ENCODE measurements at places on chromosomes 12 and 14.
A peak's percentile ranks its signal among the peaks of the same experiment; 100 is the strongest.

- no peak for DNase-seq
Observed at GRCh38 chr12:47941475-47941780, 22.0 kb upstream of the TMEM106C start.

DNA sequence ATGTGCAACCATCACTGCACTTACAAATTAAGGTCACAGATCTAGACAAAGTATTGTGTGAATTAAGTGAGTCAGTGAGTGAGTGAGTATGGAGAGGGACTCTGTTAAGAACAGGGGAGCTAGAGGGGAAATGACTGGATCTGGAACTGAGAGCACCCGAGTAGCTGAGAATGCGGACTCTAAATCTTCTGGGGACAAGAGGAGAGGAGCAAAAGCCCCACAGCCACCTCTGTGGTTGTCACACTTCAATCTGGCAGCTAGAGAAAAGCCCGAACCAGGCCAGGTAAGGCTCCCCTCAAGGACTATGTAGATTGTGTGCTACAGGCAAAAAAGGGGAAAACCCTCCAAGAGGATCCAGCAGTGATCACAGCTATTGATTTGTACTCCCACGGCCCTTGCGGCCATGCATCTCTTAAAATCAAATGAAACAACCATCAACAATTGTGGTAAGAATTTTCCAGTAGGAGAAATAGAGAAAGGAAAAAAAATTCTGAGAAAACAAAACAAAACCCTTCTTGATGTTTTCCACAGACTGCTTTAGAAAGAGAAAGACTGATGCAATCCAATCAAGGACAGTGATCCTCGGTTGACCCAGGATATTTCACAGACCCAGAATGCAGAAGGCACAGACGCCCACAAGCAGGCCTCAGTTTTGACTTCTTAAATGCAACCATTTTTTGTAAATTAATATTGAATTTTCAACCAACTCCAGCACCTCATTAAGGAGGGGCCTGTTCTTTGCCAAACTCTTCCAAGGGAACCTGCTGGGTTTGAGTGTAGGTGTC, 109.6 kb downstream of the SLC38A6 start:
- DNase-seq: no peak

GRCh38 chr14:50669441-50669986, 1.4 kb upstream of the SAV1 start:
- DNase-seq: no peak

GRCh38 chr12:16474801-16475200, 127.4 kb downstream of the MGST1 start:
- no peak for DNase-seq

GRCh38 chr12:93994721-93995120, 153.7 kb upstream of the PLXNC1 start:
- no peak for DNase-seq

DNA sequence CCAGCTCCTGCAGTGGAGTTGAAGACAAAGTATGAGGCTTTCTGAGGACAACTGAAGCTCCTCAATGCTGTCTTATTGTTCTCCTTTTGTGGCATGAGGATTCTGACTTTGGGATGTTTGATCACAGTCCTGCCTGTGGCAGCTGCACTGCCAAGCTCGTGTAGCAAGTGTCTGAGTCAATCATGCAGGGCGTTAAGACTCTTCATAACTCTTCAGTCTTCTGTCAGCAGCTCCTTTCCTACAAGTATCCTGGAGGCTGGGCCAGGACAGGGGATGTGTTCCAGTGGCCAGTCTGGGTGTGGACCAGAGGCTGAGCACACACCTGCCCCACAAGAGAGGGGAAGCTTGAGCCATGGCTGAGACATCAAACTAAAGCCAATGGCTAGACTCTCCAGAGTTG, 94.3 kb downstream of the PELI2 start:
- peak; percentile 74 for DNase-seq

DNA sequence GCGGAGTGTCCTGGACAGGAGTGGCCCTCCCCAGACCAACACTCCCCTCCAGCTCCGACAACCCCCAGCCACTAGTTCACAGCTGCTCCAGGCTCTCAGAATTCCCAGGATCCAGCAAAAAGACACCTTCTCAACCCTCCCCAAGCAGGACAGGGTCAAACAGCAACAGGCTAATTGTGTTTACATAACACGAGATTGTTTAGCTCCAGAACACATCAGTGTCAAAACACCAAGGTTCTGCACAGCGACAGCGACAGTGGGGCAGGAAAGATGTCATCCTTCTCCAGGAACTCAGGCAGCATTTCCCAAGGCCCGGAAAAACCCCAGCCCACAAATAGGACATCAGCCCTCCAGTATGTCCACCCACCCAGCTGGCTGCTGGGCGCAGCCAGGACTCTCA, 16.5 kb downstream of the ITPK1 start:
- DNase-seq: no peak

DNA sequence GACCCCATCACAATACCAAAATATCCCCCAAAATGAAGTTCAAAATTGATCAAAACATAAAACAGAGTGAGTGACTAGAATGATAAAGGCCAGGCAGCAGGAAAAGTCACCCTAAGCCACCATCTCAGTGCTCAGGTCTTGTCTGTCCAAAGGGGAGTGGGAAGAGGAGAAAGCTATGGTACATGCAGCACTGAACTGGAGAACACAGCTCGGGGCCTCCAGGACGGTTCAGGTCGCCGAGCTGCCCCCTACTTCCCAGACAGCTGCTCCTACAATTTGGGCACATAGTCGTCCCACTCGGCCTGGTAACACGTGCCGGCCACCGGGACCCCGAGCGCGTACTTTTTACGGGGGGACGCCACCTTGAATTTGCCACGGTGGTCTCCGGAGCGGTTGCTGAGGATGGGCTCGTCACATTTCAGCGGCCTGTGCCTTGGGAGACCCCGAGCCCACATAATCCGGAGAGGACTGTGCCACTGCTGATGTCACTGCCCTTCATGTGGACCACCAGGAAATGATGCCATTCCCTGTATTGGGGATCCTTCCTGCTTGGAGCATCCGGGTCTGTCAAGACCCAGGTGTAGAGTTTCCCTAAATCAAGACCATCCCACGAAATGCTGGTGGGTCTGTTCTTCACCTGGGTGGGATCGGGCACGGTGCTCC, 31.6 kb downstream of the AK7 start:
- DNase-seq: no peak

GRCh38 chr14:23763394-23763793, 127.2 kb downstream of the DHRS2 start:
- no peak for DNase-seq

- DNase-seq: no peak
Observed at GRCh38 chr12:91562476-91562875, 379.9 kb upstream of the DCN start.

GRCh38 chr12:785706-786105, 33.3 kb downstream of the WNK1 start:
- no peak for DNase-seq

- DNase-seq: no peak
Observed at GRCh38 chr12:53031616-53032015, 18.2 kb upstream of the TNS2 start.

- no peak for DNase-seq
Observed at GRCh38 chr14:104784218-104784568, 11.4 kb downstream of the AKT1 start.

GRCh38 chr12:5391653-5392052, 40.3 kb upstream of the NTF3 start:
- DNase-seq: no peak

- no peak for DNase-seq
Observed at GRCh38 chr14:32941668-32942065, 3.0 kb downstream of the NPAS3 start.

DNA sequence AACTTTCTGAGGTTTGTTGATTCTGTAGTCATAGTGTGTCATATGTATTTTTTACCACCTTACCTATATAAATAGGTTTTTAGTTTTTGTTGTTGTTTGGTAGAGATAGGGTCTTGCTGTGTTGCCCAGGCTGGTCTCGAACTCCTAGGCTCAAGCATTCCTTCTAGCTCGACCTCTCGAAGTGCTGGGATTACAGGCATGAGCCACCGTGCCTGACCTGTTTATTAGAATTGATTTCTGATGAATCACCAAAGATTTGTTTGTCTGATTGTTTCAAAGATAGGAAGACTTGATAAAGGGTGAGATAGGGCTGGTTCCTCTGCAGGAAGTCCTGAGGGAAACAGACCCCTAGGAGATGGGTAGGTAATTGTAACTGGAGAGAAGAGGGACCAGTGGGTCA, 481.6 kb downstream of the PCNX1 start:
- DNase-seq: no peak

- DNase-seq: no peak
Observed at GRCh38 chr14:54317391-54317790, 79.4 kb upstream of the CDKN3 start.

GRCh38 chr12:121328620-121329019, 23.6 kb downstream of the ANAPC5 start:
- no peak for DNase-seq

DNA sequence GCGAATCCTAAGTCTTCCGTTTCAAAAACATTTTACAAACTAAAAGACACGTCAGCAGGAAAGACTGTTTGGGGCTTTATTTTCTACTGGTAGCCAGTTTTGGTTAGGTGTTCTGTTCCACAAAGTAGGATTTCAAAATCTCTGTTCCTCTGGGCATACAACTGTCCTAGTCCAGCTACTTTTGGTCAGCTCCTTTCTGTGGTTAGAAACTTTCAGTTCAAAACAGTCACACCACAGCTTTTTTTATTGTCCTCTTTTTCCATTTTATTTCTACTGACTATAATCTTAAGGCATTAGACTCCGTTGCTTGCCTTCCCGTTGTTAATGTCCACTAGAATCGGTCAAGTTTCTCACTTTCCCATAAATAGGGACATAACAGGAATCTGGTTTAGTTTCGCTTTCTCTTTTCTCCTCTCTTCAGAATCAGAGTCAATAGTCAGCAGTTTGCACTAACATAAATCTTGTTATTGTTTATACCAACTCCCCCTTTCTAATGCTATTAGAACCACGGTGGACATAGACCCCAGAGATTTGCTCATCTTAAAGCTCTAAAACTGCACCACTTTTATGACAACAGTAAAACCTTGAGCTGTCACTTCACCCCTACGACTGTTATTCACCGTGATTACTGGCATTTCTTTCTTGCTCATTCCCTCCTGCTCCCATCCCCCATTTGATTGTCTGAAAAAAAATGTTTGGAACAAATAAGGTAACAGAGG, 41.5 kb upstream of the NPAS3 start:
- DNase-seq: peak; percentile 43

DNA sequence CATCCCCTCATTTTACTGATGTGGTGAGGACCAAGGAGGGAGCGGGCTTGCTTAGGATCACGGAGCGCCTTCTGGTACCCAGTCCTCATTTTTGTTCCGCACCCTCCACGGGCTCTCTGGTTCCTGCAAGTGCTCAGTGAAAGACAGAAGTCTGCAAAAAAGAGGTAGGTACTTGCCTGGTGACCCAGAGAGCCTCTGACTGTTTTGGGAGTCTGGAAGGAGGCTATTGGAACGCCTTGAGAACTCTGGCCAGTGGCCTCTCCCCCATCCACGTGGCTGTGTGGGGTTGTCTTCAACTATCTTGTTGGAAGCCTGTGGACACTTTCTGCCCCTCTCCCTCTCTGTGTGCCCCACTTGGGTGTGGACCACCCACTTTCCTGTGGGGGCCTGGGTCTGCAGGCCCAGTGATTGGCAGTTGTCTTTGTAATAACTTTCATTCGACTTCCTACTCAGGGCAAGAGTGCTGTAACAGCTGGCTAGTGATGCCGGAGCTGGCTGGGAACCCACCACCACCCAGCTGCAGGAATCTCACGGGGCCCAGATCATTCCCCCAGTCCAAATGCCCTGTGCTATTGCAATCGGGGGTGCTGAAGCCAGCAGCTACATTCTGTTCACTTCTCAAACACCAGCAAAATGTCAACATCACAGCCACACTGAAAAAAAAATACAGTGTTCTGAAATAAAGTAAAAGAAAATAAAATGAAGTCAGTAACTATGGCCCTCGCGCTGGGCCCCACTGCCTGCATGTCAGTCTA, 122.8 kb downstream of the PRMT8 start:
- no peak for DNase-seq

DNA sequence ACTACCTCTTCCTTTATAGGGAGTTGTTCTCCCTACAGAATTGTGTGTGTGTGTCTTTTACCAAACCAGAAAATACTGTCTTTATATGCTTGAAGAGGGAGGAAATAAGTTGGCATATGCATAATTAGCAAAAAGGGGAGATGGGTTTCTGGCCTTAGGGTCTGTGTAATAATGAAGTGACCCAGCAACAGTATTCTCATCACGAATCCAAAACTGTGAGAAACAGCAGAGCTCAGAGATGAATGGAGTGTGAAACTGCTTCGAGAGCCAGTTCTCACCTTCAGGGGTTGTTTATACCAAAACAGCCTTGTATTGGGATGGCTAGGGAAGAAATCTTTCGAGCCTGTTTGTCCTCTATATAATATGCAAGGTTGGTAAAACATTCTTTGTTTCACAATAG, 227.5 kb downstream of the MON2 start:
- no peak for DNase-seq

DNA sequence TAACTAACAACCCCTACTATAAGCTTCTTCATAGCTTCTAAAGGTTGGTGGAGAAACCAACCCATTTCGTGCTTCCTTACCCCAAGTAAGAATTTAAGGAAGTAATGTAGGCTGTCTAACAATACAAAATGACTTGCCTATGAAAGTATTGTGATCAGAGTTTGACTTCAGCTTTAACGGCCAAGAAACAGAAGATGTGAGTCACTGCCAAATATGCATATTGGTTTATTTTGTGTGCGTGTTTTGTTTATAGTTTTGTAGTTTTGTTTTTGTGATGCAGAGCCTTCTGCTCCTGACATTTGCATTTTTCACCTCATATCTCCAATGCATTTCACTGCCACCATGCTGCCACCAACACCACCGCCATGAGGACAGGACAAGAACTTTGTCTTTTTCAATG, 146.0 kb downstream of the FBXL14 start:
- DNase-seq: no peak

DNA sequence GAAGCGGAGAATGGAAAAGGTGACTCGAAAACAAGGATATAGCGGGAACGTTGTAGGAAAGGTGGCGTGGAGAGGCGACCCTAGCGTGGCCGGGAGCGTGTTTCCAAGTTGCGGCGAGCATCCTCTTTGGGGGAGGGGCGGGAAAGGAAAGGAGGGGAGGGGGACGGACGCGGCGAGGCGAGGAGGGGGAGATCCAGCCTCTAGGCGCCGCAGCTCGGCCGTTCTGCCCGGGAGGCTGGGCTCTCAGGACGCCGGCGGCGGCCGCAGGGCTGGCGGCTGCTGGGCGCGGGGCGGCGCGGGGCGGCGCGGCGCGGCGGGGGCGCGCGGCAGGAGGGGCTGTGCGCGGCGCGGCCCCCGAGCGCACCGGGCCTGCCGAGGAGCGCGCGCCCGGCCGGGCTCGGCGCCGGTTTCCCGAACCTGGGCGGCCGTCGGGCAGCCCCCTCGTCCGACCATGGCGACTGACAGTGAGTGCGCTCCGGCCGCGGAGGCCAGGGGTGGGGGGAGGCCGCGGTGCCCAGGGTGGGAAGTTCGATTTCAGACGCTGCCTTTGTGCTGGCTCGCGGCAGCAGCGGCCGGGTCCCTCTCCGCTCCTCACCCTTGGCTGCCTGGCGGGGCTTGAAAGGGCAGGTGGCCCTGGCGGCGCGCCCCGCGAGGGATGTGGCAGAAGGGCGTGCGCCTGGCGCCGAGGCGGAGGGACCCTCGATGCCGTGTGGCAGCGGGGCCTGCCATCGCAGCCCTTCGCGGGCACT, 50.3 kb downstream of the SNAPC1 start:
- DNase-seq: peak; percentile 15

GRCh38 chr12:62320054-62320453, 59.9 kb downstream of the USP15 start:
- no peak for DNase-seq
